Right lung (tissue), 10 donors: ENCODE measurements at places on chromosomes 7 and 10. TPM values are rescaled to one million over a fixed set of nuclear protein-coding genes. Genes with fewer than 3 reads are reported as not detected.

GRCh38 chr7:23275912-23276311, 23.2 kb upstream of the MALSU1 start:
- DNase-seq = no peak

- DNase-seq = no peak
Measured at GRCh38 chr7:8434290-8435002, 1.0 kb downstream of the NXPH1 start.

- no peak for DNase-seq
Measured at GRCh38 chr10:123458933-123459332, 207.2 kb upstream of the GPR26 start.

GRCh38 chr7:134594877-134595276, 46.0 kb downstream of the AKR1B15 start:
- DNase-seq = no peak

- DNase-seq = no peak
Measured at GRCh38 chr10:129194181-129194870, 272.7 kb upstream of the MGMT start.

DNA sequence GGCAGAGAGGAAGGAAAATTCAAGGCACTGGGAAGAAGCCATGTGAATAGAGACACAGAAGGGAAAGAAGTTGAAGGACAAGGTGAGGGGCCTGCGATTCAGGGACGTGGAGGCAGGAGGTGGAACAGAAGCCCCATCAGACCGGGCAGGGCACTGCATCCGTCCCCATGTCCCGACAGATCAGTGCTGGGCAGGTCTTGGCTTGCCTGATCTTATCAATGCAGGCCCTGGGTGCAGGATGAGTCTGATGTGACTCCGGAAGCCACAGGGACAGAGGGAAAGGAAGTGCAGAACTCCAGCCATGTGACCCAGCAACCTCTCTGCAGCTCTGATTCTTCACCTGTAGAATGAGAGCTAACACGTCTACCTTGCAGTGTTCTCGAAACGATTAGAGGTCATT, 136.2 kb upstream of the CTBP2 start:
- no peak for DNase-seq

DNA sequence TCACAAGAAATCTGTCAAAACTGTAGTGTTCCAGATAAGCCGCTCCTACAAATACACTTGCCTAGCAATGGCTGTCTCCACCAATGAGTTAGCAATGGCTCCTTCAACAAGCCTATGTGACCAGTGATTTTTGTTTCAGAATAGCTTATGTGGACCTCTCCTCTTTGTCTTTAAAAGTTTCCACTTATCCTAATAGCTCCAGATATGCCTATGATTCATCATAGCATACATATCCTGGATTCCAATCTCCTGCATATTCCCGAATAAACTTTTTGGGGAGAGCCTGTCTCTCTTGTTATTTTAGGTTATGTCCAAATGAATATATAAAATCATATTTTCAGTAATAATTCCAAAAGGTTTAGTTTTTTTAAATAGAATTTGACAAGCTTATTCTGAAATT, 510.6 kb downstream of the ARL4A start:
- DNase-seq = no peak

Gene PPP1R3A
- 4.6 TPM for polyA plus RNA-seq

Gene MMD2
- not detected for polyA plus RNA-seq
